ENCODE measurements at places on chromosomes 3 and 15.

DNA sequence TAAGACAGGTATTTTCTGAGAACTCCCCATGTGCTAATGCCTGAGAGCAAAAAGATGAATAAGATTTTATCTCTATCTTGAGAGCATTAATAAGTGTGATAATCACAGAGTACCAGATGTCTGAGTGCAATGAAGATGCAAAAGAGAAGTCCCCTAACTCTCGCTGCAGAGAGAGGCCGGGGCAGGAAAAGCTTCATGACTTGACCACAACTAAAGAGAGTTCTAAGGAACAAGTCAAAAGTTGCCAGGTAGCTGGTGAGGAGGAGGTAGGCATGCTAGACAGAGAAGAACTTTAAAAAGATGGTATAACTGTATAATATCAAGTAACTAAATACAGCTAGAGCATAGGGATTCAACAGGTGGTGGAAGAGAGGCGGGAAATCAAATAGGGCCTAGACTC, 28.8 kb downstream of the MTMR10 start:
- no peaks in the 10 kb centered on the region for H3K27me3 ChIP-seq
- H3K4me1 ChIP-seq = peaks cover 1% of the 10 kb centered on the region
- no peak overlapping the region for H3K27ac ChIP-seq

- H3K36me3 ChIP-seq = no peaks in the 10 kb centered on the region
- no peaks in the 10 kb centered on the region for H3K4me1 ChIP-seq
- no peak overlapping the region for H3K4me3 ChIP-seq
- no peaks in the 10 kb centered on the region for H3K27me3 ChIP-seq
- no peak overlapping the region for H3K27ac ChIP-seq
Measured at GRCh38 chr15:99076109-99076508, 28.8 kb upstream of the SYNM start.

GRCh38 chr15:47820057-47820746, 102.9 kb downstream of the SEMA6D start:
- no peaks in the 10 kb centered on the region for H3K27me3 ChIP-seq
- H3K4me1 ChIP-seq = no peaks in the 10 kb centered on the region
- no peak for DNase-seq
- no peak overlapping the region for H3K4me3 ChIP-seq
- H3K27ac ChIP-seq = no peak overlapping the region
- H3K36me3 ChIP-seq = no peaks in the 10 kb centered on the region

DNA sequence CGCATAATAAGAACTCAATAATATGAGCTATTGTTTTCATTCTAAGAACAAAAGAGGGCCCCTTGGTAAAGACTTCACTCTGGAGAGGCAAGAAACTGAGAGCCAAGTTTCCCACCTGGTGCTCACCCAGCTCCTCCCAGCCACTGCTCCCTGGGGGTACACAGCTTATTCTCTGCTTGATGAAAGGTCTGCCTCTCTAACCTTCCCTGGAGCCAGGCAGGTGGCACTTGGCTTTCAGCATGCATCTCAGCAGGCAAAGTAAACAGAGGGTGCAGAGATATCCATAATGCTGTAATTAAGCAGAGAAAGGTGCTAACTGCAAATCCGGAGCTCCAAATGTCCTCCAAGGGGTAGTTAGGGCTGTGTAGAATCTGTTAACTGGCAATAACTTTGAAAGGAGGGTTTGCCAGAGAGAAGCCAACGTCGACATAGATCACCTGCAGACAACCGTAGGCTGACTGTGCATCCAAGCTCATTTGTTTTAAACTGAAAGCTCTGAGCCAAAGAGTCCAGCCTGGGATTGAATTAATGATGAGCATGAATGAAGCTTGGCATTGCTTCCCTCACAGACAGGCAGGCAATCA, 159.6 kb upstream of the PROK2 start:
- DNase-seq = no peak
- H3K36me3 ChIP-seq = no peaks in the 10 kb centered on the region
- H3K4me3 ChIP-seq = no peak overlapping the region
- no peaks in the 10 kb centered on the region for H3K4me1 ChIP-seq
- H3K27ac ChIP-seq = no peak overlapping the region
- H3K27me3 ChIP-seq = no peaks in the 10 kb centered on the region

GRCh38 chr15:25616471-25616870, 177.6 kb upstream of the UBE3A start:
- no peak overlapping the region for H3K27ac ChIP-seq
- no peak for DNase-seq
- no peaks in the 10 kb centered on the region for H3K4me1 ChIP-seq

GRCh38 chr3:111621535-111621934, 26.4 kb upstream of the ZBED2 start:
- H3K4me3 ChIP-seq = no peak overlapping the region
- no peaks in the 10 kb centered on the region for H3K27me3 ChIP-seq
- H3K36me3 ChIP-seq = no peaks in the 10 kb centered on the region
- H3K4me1 ChIP-seq = no peaks in the 10 kb centered on the region
- H3K27ac ChIP-seq = no peak overlapping the region

- H3K27ac ChIP-seq = no peak overlapping the region
- no peaks in the 10 kb centered on the region for H3K36me3 ChIP-seq
- H3K4me1 ChIP-seq = no peaks in the 10 kb centered on the region
- peak; percentile 70 for DNase-seq
Measured at GRCh38 chr3:46666453-46666845, 27.0 kb downstream of the ALS2CL start.

GRCh38 chr3:43203022-43203421, 83.3 kb upstream of the SNRK start:
- no peaks in the 10 kb centered on the region for H3K27me3 ChIP-seq
- no peak overlapping the region for H3K4me3 ChIP-seq
- H3K4me1 ChIP-seq = no peaks in the 10 kb centered on the region
- H3K36me3 ChIP-seq = no peaks in the 10 kb centered on the region
- no peak overlapping the region for H3K27ac ChIP-seq

DNA sequence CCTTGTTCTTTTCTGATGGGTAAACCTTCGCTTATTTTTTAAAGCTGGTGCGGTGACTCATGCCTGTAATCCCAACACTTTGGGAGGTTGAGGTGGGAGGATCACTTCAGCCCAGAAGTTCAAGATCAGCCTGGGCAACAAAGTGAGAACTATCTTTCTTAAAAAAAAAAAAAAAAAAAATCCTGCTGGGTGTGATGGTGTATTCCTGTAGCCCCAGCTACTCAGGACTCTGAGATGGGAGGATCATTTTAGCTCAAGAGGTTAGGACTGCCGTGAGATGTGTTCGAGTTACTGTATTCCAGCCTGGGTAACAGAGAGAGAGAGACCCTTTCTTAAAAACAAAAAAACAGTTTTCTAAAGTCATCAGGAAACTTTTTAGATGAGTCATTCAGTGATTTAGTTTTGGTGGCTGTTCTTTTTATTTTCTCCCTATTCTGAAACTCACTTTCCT, 37.7 kb downstream of the SLMAP start:
- peaks cover 25% of the 10 kb centered on the region for H3K4me1 ChIP-seq
- H3K4me3 ChIP-seq = no peak overlapping the region
- no peak overlapping the region for H3K27ac ChIP-seq

GRCh38 chr3:80696280-80696679, 928.5 kb upstream of the ROBO1 start:
- no peaks in the 10 kb centered on the region for H3K36me3 ChIP-seq
- no peaks in the 10 kb centered on the region for H3K4me1 ChIP-seq
- no peak overlapping the region for H3K27ac ChIP-seq
- H3K27me3 ChIP-seq = no peaks in the 10 kb centered on the region

DNA sequence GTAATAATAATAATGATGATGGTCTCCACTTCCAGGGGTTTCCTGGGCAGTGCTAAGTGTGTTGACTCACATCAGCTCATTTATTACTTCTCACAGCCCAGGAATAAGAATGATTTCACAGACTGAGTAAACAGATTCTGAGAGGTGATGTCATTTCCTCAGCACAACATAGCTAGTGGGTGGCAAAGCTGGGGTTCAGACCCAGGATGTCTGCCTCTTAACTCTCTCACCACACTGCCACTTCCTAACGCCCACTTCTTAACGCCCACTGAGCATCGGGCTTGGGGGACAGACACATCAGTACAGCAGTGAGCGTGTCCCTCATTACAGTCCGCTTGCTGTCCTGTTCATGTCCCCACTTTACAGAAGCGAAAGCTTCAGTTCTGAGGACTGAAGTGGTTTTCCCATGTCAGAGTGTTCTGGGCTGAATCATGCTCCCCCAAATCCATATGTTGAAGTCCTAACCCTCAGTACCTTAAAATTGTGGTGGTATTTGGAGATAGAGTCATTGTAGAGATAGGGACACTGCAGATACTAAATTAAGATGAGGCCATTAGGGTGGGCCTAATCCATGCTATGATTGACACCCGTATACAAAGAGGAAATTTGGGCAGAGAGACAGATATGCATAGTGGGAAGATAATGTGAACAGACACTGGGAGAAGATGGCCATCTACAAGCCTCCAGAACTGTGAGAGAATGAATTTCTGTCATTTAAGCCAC, 68.0 kb downstream of the ATP2B2 start:
- H3K27ac ChIP-seq = no peak overlapping the region
- H3K4me1 ChIP-seq = peaks cover 32% of the 10 kb centered on the region
- H3K27me3 ChIP-seq = no peaks in the 10 kb centered on the region

GRCh38 chr15:40871749-40872617, 2.1 kb downstream of the RHOV start:
- no peak overlapping the region for H3K27ac ChIP-seq
- no peaks in the 10 kb centered on the region for H3K36me3 ChIP-seq
- DNase-seq = peak; percentile 39
- H3K27me3 ChIP-seq = no peaks in the 10 kb centered on the region
- no peak overlapping the region for H3K4me3 ChIP-seq

- H3K4me1 ChIP-seq = no peaks in the 10 kb centered on the region
- no peak for DNase-seq
- no peak overlapping the region for H3K27ac ChIP-seq
Measured at GRCh38 chr15:77529394-77530159, 103.1 kb downstream of the LINGO1 start.

GRCh38 chr3:130091958-130092357, 10.3 kb downstream of the ALG1L2 start:
- no peaks in the 10 kb centered on the region for H3K27me3 ChIP-seq
- no peak overlapping the region for H3K27ac ChIP-seq
- H3K4me3 ChIP-seq = no peak overlapping the region

DNA sequence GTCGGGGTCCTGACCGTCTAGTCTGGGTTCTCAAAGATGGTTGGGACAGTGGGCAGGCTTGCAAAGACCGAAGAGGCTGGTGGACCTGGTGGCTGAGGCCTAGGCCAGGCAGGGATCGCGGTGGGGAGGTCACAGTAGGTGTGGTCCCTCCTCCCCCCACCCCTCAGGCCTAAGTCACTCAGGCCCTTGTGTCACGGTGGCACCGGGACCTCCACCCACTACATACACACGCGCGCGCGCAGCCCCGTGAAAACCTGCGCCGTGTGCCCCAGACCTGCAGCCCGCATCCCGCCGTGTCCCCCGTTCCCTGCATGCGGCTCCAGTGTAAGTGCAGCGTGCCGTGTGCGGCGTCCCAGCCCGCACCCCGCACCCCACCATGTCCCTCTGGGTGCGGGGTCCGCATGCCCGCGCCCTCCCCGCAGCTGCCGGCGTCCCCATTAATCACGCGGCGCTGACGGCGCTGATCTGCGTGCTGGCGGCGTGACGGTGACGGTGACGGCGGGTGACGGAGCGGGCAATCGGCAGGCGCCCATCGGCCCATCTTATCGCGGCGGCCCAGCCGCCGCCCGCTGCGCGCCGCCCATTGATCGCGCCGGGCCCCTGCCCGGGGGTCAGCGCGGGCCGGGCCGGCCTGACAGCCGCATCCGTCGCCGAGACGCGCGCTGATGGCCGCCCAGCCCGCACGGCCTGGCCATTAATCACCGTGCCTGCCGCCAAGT, 24.4 kb downstream of the SEC61A1 start:
- H3K4me1 ChIP-seq = peaks cover 49% of the 10 kb centered on the region
- no peak for DNase-seq
- H3K36me3 ChIP-seq = peaks cover 6% of the 10 kb centered on the region
- H3K27ac ChIP-seq = no peak overlapping the region
- H3K4me3 ChIP-seq = peak overlapping the region; percentile 40

GRCh38 chr3:42539871-42540714, 37.6 kb downstream of the VIPR1 start:
- no peaks in the 10 kb centered on the region for H3K4me1 ChIP-seq
- no peaks in the 10 kb centered on the region for H3K27me3 ChIP-seq
- no peak for DNase-seq
- H3K27ac ChIP-seq = no peak overlapping the region
- no peak overlapping the region for H3K4me3 ChIP-seq
- no peaks in the 10 kb centered on the region for H3K36me3 ChIP-seq

- H3K27me3 ChIP-seq = peaks cover 18% of the 10 kb centered on the region
- H3K27ac ChIP-seq = no peak overlapping the region
- DNase-seq = no peak
- H3K36me3 ChIP-seq = no peaks in the 10 kb centered on the region
- H3K4me1 ChIP-seq = no peaks in the 10 kb centered on the region
Measured at GRCh38 chr15:100713163-100713867, 110.9 kb downstream of the ASB7 start.

- no peaks in the 10 kb centered on the region for H3K36me3 ChIP-seq
- no peak overlapping the region for H3K27ac ChIP-seq
- DNase-seq = no peak
- no peaks in the 10 kb centered on the region for H3K27me3 ChIP-seq
- H3K4me3 ChIP-seq = no peak overlapping the region
Measured at GRCh38 chr3:8223766-8224165, 277.9 kb upstream of the LMCD1 start.

- H3K4me1 ChIP-seq = peaks cover 12% of the 10 kb centered on the region
- no peaks in the 10 kb centered on the region for H3K36me3 ChIP-seq
- H3K27ac ChIP-seq = no peak overlapping the region
Measured at GRCh38 chr3:37509069-37509468, 334.7 kb upstream of the LRRFIP2 start.

DNA sequence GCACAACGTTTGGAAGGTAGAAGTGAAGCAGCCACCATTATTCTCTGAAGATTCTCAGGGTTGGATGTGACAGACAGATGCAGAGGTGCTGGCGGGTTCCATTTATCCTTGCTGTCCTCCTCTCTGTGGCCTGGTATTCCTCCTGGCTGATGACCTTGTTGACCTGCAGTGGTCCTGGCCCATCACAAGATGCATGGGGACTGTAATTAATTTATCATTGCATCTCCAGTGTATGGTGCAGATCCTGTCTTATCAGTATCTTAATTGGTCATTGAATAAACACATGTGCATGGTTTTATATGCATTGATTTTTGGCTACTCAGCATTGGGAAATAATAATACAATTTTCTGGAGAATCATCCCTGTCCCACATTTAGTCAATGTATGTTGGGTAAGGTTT, 259.4 kb upstream of the LRRFIP2 start:
- DNase-seq = no peak
- no peak overlapping the region for H3K27ac ChIP-seq
- no peaks in the 10 kb centered on the region for H3K4me1 ChIP-seq
- H3K27me3 ChIP-seq = no peaks in the 10 kb centered on the region

DNA sequence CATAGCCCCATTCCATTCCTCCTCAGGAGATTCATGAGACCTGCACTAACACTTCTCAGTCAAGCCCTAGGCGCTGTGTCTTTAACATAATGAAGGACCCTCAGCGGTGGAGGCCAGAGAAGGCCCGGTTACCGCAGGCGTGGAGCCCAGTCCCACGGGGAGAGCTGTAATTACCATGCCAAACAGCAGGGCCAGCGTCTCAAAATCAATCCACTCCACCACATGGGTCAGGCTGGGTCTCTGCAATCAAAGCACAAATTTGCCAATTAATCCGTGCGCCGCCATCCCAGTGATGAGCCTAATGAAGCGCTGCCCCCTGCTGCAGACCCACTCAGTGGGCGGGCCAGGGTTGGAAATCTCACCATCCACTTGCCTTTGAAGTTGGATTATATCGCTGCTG, 109.7 kb downstream of the OCA2 start:
- no peaks in the 10 kb centered on the region for H3K4me1 ChIP-seq
- H3K27ac ChIP-seq = no peak overlapping the region
- no peaks in the 10 kb centered on the region for H3K27me3 ChIP-seq
- H3K36me3 ChIP-seq = no peaks in the 10 kb centered on the region
